ENCODE measurements at places on chromosomes 3 and 15. TPM values are rescaled to one million over a fixed set of nuclear protein-coding genes. Genes with fewer than 3 reads are reported as not detected.

FRMD5 gene
- polyA plus RNA-seq: 1.7 TPM

FEZF2 gene
- not detected for polyA plus RNA-seq

XYLB gene
- 30.1 TPM for polyA plus RNA-seq

SCAMP5 gene
- polyA plus RNA-seq: 31.6 TPM

CFAP20DC gene
- polyA plus RNA-seq: 0.82 TPM

INKA1 gene
- 4.6 TPM for polyA plus RNA-seq

C3orf22 gene
- polyA plus RNA-seq: 0.63 TPM

SERINC4 gene
- polyA plus RNA-seq: 0.42 TPM

DUOXA1 gene
- 0.15 TPM for polyA plus RNA-seq

STAC gene
- 1.8 TPM for polyA plus RNA-seq

TMEM212 gene
- polyA plus RNA-seq: not detected

DNA sequence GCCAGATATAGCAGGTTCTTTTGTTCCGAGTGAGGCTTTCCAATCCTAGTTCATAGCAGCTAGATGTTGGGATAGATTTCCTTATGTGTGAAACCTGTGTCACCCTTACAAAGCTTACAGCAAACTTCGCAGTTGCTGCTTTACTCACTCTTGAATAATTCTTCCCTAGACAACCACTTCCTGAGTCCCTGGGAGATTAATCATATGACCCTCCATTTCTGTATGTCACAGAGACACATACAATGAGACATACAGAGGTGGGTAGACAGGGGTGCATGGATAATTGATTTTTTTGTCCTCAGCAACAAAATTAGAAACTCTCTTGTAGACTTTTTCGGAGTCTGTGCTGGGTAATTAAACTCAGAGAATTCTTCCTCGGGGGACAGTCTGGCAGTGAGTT, 163.2 kb downstream of the NSUN3 start:
- H3K27ac ChIP-seq: no peak overlapping the region
- no peaks in the 10 kb centered on the region for H3K4me1 ChIP-seq
- no peak overlapping the region for H3K4me3 ChIP-seq
- no peaks in the 10 kb centered on the region for H3K36me3 ChIP-seq

- H3K4me3 ChIP-seq: no peak overlapping the region
- H3K36me3 ChIP-seq: no peaks in the 10 kb centered on the region
- no peaks in the 10 kb centered on the region for H3K27me3 ChIP-seq
- no peak overlapping the region for H3K27ac ChIP-seq
Measured at GRCh38 chr15:64599226-64599625, 138.8 kb downstream of the ZNF609 start.

GRCh38 chr3:10957976-10958749, 34.4 kb upstream of the SLC6A1 start:
- DNase-seq: no peak
- no peaks in the 10 kb centered on the region for H3K36me3 ChIP-seq
- H3K4me1 ChIP-seq: no peaks in the 10 kb centered on the region
- H3K27me3 ChIP-seq: no peaks in the 10 kb centered on the region
- H3K27ac ChIP-seq: no peak overlapping the region
- no peak overlapping the region for H3K4me3 ChIP-seq

GRCh38 chr3:151835751-151836525, 22.0 kb downstream of the AADAC start:
- no peak for DNase-seq
- no peaks in the 10 kb centered on the region for H3K4me1 ChIP-seq
- H3K27ac ChIP-seq: no peak overlapping the region
- H3K36me3 ChIP-seq: no peaks in the 10 kb centered on the region

- H3K27me3 ChIP-seq: no peaks in the 10 kb centered on the region
- H3K27ac ChIP-seq: no peak overlapping the region
- no peaks in the 10 kb centered on the region for H3K4me1 ChIP-seq
- H3K4me3 ChIP-seq: no peak overlapping the region
Measured at GRCh38 chr3:53023072-53023823, 22.6 kb downstream of the SFMBT1 start.

GRCh38 chr3:100039075-100039474, 75.2 kb downstream of the FILIP1L start:
- DNase-seq: no peak
- no peak overlapping the region for H3K4me3 ChIP-seq
- H3K36me3 ChIP-seq: no peaks in the 10 kb centered on the region
- H3K27ac ChIP-seq: no peak overlapping the region

DNA sequence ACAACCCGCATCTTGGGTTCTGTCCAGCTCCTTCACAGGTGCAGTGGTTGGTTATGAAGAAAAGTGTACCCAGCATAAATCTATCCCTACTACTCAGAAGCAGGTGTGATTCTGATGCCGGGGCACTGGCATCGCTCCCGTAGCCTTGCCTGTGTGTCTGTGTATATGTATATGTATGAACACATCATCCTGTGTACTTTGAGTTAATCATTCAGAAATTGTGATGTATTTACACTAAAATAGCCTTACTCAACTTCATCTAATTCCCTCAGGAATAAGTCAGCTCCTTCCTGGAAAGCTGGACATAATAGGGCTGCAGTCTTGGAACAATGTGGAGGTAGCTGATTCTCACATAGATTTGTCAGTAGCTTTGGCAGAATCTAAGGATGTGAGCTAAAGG, 6.7 kb upstream of the ZBED2 start:
- DNase-seq: no peak
- no peak overlapping the region for H3K27ac ChIP-seq
- no peaks in the 10 kb centered on the region for H3K4me1 ChIP-seq
- H3K27me3 ChIP-seq: no peaks in the 10 kb centered on the region
- no peaks in the 10 kb centered on the region for H3K36me3 ChIP-seq

DNA sequence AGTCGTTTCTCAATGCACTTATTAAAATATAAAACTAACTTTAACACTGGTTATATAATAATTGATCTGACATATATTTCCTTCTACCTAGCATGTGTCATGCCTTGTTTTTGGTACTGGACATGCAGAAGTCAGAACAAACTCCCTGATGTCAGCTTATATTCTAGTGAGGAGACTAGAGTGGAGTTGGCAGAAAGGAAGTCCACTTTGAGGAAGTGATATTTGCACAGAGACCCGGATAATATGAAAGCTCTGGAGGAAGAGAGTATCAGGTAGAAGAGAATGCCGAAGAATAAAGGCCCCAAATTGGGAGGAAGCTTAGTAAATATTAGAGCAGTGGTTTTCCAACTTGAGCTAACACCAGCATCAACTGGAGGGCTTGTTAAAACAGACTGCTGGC, 24.6 kb upstream of the ZNF280D start:
- no peaks in the 10 kb centered on the region for H3K4me1 ChIP-seq
- H3K36me3 ChIP-seq: no peaks in the 10 kb centered on the region
- H3K27ac ChIP-seq: no peak overlapping the region
- no peaks in the 10 kb centered on the region for H3K27me3 ChIP-seq

GRCh38 chr15:99932676-99933402, 199.6 kb upstream of the LYSMD4 start:
- peaks cover 10% of the 10 kb centered on the region for H3K27me3 ChIP-seq
- no peaks in the 10 kb centered on the region for H3K4me1 ChIP-seq
- H3K27ac ChIP-seq: no peak overlapping the region
- H3K4me3 ChIP-seq: no peak overlapping the region
- H3K36me3 ChIP-seq: no peaks in the 10 kb centered on the region
- no peak for DNase-seq

All from large intestine (tissue), 12 donors.